ENCODE measurements at places on chromosomes 5 and 9. TPM values are rescaled to one million over a fixed set of nuclear protein-coding genes. Genes with fewer than 3 reads are reported as not detected.

DNA sequence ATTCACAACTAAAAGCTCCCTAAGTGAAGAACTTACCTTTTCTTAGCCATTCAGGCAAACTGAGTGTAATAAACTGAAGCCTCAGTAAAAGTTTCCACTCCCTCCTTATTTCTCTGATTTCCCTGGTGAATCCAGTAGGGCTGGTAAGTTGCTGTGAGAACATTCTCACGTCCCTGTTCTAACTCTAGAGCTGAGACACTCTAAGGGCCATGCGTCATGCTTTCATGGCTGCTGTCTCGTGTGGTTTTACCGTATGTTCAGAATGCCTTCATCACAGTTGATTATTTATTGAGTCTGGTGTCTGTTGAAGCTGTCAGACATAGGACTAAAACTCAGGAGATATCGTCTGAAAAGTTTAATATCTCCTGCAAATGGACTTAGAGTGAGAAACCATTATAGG is 1.3 kb downstream of the OR2S2 start:
- peak; percentile 37 for DNase-seq

GRCh38 chr9:38292480-38292879 is 100.0 kb upstream of the ALDH1B1 start:
- no peak for DNase-seq

DNA sequence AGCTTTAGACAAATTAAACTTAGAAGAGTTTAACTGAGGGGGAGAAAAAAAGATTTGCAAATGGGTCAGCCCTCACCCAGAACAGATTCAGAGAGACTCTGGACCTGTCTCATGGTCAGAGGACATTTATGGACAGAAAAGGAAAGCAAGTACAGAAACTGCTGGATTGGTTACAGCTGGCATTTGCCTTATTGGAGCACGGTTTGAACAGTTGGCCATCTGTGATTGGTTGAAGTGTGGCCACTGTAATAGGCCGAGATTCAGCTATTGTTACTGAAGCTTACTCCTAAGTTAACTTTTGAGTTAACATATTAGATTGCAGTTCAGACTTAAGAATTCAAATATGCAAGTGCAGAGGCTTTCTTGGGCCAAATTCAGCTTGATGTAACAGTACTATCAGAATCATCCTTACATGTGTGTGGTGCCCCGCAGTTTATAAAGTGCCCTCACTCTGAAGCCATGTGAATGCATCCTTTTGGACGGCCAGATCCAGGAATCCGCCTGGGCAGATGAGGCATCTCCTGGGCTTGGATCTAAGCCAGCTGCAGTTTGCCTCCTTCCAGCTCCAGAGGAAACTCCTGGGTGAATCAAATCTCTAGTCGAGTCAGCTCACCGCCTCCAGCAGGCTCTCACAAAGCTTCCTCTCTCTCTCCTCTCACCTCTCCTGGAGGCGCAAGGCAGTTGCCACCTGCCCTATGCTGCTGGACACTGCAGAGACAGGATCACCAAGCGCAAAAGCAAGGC is 165.2 kb downstream of the ADAMTS12 start:
- DNase-seq: peak; percentile 34

- DNase-seq: no peak
Measured at GRCh38 chr9:132873403-132873802, 4.7 kb downstream of the AK8 start.

DNA sequence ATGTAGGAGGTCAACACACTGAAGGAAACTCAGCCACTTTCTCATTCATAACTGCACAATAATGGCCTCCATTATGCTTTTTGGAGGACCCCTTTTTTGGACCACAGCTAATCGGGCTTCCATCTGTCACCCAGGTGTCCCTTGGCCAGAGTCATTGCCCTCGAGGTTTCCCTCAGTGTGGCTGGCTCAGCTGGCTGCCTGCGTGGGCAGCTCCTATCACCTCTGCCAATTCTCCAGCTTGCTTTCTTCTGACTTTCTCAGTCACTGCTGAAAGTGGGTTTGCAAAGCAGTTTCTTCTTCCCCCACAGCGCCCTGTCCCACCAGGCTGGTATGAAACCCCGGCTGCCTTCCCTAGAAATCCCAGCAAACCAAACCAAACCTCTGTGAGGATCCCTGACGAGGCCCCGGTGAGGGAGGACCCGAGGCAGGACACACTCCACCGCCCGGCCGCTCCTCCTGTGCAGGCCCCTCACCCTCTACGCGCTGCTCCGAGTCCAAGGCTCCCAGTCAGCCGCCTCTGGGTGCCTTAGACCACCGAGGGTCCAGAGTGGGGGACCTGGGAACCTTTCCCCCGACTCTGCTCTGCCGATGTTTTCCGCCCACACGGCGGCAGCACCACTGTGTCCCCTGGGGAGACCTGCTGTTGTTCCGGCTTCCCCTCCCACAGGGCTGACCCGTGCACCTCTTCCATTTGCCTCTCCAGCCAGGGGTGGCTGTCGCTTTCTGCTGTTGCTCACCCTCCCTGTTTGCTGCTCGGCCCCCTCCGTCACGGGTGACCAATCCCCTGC is 109.5 kb downstream of the TENT4A start:
- DNase-seq: no peak

DNA sequence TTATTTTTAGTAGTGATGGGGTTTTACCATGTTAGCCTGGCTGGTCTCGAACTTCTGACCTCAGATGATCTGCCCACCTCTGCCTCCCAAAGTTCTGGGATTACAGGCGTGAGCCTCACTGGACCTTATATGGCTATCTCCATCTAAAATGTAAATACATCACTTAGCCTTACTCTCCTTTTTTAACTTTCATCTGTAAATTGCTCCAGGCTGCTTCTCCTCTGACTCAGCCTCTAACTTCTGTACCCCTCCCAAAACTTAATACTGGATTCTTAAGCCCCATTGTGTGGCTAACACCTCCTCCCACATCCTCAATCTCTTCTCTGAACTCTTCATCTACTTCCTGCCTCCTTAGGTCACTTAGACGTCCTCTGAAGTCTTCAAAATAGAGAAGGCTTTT is 4.0 kb downstream of the SNX30 start:
- peak; percentile 85 for DNase-seq

GRCh38 chr5:76386360-76386759 is 16.7 kb upstream of the IQGAP2 start:
- DNase-seq: no peak

DNA sequence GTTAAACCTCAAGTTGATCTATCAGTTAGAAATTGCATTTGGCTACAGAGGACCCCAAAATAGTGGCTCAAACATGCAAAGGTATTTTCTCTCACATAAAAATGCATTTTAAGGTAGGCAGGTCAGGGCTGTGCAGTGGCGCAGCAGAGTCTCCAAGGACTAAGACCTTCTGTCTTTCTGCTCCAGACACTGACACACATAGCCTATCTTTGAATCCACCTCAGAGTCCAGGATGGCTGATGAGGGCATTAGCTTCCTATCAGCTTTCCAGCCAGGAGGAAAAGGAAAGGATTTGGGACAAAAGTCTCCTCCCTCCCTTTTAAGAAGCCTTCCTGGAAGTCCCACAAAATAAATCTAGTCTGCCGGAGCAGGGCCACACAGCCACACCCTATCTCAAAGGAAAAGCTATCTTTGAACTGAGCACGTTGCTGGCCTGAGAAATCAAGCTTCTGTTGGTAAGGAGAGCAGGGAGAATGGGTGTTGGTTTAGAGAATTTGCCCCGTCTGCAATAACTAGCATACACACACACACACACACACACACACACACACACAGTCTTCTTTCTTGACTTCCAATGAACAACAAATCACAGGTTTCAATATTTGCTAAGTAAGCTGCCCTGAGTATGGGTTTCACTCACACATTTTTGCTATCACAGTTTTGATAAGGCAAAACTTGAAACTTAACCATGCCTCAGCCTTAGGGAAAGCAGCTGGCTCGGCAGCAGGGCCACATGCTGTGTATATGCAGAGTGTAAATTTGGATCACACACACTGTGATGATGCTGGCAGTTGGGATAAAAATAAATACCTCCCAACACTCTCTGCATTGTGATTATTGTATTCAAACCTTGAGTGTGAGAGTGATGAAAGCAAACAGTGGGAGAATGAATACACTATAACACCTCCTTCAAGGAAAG is 116.6 kb upstream of the MAP3K1 start:
- DNase-seq: peak; percentile 64

DNA sequence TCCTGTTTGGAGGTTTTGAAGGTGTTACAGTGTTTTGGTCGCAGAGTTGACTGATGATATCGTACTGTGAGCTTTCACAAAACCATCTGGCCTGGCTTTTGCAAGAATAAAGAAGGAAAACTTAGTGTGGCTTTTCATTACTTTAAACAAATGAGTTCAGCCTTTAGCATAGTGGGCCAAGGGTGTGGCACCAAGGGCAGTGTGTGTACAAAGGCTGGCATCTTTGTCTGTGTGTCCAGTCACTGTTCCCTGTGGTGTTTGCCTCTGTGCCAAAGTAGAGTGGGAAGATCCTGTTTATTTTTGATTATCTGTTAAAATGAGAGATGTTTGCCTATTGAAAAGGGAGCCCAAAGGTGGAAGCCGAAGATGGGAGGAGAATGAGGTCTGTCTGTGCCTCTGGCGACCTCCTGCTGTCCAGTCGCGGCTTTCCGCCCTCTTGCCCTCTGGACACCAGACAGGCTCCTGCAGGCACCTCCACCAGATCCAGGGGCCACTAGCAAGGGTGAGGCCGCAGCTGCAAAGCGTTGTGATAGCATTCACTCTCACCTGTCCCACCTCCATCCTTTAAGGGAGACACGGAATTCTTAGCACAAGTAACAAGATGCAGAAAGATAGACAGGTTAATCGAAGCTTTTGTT is 113.7 kb downstream of the TRIO start:
- DNase-seq: no peak

DNA sequence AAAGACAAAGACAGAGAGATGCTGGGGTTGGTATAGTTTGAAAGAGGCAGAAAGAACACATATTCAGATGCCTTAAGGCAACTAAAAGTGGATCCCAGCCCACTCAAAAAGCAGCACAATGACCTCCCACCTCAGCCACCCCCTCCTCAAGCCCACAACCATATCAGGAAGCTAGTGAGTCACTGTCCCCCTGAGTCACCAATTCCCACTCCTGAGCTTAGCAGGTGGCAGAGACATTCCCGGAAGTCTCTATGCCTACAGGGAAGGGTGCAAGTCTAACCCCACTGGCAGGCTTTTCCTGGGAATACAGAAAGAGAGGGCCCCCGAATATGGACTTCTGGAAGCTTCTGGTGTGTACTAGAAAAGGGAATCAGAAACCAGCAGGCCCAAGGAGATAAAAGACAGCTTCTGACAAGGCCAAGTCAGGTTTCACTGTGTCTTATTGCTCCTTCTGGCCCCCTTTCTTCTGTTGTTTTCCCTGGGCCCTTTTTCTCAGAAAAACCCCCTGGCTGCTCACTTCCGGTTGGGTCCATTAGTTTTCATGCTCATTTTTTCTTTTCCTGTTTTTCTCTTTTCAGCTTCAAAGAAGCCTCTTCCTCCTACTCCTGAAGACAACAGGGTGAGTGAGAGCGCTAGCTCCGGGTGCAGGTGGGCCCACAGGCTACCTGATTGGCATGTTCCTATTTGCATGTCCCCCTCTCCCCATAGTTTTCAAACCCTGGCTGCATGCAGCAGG is 36.8 kb downstream of the ITK start:
- peak; percentile 86 for DNase-seq

DNA sequence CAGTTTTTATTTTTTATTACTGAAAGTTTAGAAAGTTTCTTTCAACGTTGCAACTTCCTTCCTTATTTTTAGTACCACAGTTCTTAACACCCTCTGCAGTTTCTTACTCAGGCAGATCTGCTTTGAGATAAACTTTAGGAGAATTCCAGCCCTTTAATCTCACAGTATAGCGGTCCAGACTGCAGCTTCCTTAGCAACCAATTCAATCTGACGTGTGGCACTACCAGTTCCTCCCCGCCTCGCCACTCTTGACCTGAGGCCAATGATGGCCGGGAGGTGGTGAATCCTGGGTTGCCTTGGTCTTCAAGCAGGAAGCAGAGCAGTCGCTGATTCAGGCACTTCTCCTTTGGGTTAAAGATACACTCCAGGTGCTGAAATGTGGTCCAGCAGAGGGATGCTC is 334.3 kb upstream of the TRPC7 start:
- DNase-seq: no peak

Gene TBC1D9B
- total RNA-seq: 129 TPM

Gene FAM78A
- total RNA-seq: 51.6 TPM

Gene SPINK7
- total RNA-seq: not detected

Gene NEUROG1
- total RNA-seq: not detected

Data from activated CD4-positive, alpha-beta T cell treated with anti-CD3 and anti-CD28 coated beads, Interleukin-2, amount 10 ng/mL, durations not matched to agents 24 days and 14 days (primary cell).